ENCODE measurements at places on chromosomes 4 and X. TPM values are rescaled to one million over a fixed set of nuclear protein-coding genes. Genes with fewer than 3 reads are reported as not detected.

Gene NXF3
- not detected for total RNA-seq

DNA sequence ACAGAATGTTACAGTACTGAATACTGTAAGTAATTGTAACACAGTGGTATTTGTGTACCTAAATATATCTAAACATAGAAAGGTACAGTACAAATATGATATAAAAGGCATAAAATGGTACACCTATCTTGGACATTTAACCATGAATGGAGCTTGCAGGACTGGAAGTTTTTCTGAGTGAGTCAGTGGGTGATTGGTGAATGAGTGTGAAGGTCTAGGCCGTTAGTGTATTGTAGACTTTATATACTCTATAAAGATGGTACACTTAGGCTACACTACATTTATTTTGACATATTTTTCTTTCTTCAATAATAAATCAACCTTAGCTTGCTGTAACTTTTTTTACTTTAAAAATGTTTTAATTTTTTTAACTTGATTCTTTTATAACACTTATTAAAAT, 422.5 kb upstream of the FSTL5 start:
- no peaks in the 10 kb centered on the region for H3K4me1 ChIP-seq
- no peaks in the 10 kb centered on the region for H3K27me3 ChIP-seq
- no peaks in the 10 kb centered on the region for H3K36me3 ChIP-seq
- no peak overlapping the region for H3K4me3 ChIP-seq

Gene CT45A5
- total RNA-seq, result not detected

GRCh38 chr4:2931512-2932301, 31.5 kb downstream of the NOP14 start:
- H3K36me3 ChIP-seq, result peaks cover 34% of the 10 kb centered on the region
- H3K27ac ChIP-seq, result peak overlapping the region; percentile 72
- no peak for DNase-seq
- no peak overlapping the region for H3K4me3 ChIP-seq
- peaks cover 43% of the 10 kb centered on the region for H3K4me1 ChIP-seq

Gene CXCL11
- total RNA-seq, result not detected

Gene AFAP1
- total RNA-seq, result 5.0 TPM

Measured in CD4-positive, CD25-positive, alpha-beta regulatory T cell (primary cell).